ENCODE measurements at places on chromosomes 11 and 22.

DNA sequence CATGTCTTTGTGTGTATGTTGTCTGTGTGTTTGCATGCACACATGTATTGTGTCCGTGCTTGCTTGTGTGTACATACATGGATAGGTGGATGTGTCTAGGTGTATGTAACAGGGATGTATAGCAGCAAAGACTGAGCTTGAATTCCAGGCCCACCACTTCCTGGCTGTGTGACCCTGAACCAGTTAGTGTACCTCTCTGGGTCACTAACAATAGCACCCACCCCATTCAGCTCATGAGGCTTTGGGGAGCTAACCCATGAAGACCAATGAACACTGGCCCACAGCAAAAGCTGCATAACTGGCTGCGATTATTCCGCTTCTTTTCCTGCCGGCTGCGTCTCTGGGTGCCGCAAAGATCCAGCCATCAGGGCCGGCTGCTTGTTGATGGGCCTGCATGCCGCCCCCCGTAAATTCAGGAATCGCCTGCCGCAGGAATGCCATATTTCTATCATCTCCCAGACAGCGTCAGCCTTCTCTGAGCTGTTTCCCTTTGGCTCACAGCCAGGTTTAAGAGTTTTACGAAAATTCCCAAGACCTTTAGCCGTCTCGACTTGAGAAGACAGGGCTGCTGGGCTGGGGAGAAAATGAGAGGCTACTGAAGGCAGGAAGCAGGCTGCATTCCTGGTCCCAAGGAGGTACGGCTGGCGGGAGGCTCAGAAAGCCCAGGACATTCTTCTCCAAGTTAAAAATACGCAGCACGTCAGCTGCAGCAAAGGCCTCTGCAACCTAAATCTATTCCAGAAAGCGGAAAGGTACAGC, 224.6 kb downstream of the MN1 start:
- DNase-seq = no peak

GRCh38 chr11:76120513-76121101, 85.7 kb downstream of the WNT11 start:
- no peak for DNase-seq

DNA sequence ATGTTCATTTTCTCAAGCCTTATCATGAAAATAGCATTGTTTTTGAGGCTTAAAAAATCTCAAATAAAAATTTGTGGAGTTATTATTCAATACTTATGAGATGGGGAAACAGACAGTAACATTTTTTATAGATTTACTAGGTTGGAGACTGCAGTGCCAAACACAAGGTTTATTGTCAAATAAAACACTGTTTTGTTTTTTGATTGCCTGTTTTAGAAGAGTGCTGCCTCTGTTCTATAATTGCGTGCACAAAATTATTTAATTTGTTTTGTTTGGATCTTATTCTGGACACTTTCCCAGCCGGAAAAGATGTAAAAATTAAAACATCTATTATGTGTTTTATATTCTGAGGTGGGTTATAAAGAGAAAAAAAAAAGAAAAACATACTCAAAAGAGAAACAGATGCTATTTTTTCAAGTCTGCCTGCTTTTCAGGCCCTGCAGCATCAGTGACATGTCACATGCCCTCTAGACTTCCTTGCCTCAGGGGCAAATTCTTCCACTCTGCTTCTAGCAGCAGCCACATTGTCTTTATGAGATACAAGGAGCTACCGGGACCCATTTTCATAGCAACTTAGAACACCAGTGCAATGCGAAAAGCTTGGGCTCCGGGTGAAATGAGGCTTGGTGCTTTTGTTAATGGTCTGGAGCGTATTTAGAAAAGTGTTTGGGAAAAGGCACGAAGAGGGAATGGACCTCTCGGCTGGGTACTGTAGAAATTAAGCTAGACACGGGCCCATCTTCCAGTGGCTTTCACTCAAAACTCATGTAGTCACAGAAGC, 77.5 kb downstream of the EFCAB6 start:
- no peak for DNase-seq

DNA sequence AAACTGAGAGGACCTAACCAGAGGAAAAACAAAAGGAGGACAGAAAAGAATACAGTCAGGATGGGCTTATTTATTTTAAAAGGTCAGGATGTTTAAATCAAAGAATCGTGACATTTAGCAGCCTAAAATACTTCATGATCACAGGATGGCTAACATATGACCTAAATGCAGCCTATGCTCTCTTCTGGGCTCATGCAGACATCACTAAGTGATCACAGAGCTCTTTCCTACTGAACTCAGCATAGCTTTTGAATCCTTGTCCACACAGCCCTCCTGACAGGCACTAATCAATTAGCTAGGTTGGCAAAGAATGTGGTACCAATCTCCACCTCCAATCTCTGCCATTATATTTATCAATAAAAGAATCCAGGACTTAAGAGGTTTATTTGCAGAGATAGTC, 60.1 kb upstream of the PHF21A start:
- no peak for DNase-seq

- DNase-seq = no peak
Measured at GRCh38 chr22:35719212-35719875, 1.7 kb downstream of the APOL5 start.

DNA sequence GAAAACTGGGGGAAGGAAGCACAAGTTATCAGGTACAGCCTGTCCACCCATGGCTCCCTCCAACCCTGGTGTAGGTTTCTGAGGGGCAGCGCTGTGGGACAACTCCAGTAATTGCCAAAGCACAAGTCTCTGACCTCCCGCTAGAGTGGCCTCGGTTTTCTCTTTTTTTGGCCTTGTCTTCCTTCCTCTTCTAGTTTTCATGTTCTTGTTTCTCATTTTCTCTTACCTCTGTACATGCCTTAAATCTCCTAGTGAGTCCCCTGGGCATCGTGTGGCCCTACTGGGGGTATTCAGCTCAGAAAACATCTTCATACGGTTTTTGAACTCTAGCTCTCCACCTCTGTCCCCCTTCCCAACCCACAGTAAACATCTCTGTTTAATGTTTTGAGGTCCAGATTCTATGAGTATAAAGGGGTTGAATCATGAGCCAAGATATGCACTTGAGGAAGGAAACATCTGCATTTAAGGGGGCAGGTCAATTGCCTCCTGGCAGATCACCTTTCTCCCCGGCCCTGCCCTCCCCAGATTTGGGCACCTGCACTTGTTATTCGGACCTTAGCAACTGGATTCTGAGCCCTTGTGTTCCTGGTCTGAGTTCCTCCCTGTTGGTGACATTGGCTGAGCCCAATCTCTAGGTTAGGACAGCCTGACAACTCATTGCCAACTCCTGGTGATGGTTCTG, 8.4 kb upstream of the LMO2 start:
- DNase-seq = no peak

DNA sequence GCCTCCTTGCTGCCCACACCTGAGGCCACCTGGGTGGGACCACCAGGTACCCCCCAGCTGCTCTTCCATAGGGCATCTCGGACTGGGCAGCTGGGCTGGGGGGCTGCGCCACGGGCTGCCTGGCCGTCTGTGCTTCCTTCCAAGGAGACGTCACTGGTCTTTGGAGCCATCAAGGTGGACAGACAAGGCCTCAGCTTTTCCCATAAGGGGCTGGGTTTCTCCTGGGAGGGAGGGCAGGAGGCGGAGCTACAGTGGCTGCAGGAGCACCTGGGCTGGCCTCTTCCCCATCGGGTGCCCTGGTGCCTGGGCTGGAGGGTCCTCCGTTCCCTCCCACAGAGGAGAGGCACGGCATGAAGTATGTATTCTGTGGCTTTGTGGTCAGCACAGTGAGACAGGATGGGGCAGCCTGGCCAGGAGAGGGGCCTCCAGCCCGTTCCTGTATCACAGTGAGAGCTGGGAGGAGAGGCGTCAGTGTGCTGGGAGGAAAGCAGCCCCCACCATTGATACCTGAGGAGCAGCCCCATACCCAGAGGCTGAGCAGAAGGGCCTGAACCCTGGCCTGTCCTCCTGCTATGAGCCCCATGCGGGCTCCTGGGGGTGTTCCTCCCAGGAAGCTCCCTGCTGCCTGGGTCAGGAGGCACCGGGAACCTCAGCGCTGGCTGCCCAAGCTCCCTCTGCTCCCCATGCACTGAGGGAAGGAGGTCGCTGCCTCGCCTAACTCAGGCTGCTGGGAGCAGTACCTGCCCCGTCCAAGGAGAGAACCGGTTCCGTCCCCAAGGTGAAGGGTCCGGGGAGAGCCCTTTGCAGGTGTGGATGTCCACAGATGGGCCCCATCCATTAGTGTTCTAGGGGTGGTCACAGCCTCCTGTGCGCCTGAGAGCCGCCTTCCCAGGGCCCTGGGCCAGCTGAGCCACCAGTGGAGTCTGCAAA, 1075.0 kb downstream of the BRD1 start:
- no peak for DNase-seq

DNA sequence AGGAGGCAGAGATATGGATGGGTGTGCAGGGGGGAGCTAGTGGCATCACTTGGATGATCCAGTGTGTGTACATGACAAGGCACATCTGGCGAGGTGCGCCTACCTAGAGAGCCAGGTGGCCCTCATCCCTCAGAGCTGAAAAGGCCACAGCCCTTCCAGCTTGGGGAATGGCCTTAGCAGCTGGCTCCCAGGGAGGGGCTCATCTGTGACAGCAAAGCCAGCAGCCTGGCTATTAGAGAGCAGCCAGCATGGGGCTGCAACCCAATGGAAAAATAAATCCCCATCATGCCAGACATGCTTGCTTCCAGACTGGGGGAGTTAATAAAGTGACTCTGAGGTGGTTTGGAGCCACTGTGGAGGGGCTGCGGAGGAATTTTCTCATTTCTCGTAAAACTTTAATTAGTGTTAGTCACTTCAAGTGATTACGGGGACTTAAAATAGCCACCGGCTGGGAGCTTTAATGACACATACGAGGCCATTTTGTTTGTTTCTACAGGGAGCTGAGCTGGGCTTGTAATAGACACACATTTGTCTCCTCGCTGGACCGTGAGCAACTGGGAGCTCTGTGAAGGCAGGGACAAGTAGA, 111.2 kb upstream of the ALX4 start:
- no peak for DNase-seq

GRCh38 chr11:122341477-122341876, 225.5 kb upstream of the BLID start:
- DNase-seq = no peak

- no peak for DNase-seq
Measured at GRCh38 chr11:95795627-95796295, 5.5 kb downstream of the CEP57 start.

DNA sequence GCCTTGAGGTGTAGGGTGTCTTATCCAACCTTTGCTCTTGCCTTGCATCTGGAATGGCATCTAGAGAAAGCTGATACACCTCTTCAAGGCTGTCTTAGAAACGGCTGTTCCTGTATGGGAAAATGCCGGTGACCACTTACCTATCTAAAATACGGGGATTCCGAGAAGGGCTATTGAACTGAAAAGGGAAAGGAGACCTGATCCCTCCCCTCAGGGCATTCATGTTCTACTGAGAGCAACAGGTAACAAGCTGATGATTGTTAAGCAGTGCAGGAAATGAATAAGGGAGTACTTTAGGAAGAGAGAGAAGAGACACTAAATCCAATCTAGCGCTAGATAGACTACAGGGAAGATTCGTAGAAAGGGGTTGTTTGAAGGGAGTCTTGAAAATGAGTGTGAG, 1388.1 kb downstream of the FAM181B start:
- no peak for DNase-seq

- no peak for DNase-seq
Measured at GRCh38 chr11:70677232-70677916, 279.0 kb downstream of the CTTN start.

DNA sequence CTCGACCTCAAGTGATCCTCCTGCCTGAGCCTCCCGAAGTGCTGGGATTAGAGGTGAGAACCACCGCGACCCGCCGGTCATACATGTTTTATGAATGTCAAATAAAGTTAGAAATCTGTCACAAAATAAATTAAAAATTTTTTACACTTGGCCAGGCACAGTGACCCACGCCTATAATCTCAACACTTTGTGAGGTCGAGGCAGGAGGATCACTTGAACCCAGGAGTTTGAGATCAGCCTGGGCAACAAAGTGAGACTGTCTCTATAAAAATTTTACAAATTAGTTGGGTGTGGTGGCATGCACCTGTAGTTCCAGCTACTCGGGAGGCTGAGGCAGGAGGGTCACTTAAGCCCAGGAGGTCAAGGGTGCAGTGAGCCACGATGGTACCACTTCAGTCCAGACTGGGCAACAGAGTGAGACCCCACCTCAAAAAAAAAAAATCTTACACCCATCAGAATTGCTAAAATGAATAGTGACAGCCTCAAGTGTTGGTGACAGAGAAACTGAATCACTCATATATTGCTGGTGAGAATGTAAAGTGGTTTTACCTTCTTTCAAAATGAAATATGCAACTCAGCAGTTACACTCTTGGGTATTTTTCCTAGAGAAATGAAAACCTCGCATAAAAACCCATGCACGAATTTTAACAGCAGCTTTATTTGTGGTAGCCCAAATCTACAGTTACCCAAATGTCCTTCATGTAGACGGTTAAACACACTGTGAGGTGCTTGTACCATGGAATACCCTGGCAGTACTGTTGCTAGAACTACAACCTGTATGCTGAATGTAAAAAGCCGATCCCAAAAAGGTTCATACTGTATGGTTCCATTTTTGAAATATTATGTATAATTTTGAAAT, 55.4 kb downstream of the MED15 start:
- DNase-seq = no peak

DNA sequence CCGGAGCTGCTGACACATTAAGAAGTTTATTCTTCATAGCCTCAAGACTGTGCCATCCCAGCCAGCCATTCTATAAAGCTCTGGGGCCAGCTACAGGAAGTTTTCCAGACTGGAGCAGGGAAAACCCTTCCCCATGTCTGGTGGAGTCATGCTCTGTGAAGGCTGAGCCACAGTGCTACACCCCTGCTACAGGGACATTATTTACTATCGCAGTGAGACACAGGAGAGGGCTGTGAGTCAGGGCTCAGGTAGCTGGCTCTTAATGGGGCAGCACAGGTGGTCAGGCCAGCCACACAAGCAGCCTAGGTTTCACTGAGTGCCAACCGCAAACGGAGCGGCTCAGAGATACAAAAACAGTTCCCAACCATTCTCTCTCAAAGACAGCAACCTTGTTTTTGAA, 12.1 kb downstream of the HPS4 start:
- DNase-seq = no peak

DNA sequence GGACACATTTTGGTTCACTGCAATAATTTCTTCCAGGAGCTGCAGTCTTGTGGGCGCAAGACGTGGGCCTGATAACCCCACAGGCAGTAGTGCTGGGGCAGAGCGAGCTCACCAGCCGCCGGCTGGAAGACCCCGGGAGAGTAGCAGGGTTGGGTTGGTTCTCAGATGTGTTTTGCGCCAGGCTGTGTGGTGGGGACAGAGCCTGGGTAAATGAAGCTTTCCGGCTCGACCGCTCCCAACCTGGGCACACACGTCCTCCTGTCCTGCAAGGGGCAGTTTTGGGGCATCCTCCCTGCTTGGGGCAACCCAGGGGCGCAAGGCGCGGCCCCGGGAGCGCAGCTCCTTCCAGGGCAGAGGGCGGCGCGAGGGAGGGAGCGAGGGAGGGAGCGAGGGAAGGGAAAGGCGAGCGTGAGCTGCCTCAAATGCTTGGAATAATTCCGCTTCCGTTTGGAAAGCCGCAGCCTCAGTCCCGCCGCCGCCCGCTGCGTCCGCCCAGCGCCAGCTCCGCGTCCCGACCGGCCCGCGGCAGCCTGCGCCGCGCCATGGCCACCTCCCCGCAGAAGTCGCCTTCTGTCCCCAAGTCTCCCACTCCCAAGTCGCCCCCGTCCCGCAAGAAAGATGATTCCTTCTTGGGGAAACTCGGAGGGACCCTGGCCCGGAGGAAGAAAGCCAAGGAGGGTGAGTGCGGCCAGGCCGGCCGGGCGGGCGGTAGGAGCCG, at the start of gene PARVA:
Gene PARVA (plus strand): TSS at position 466 of the 718 bp plus-strand sequence. CDS start 77 bp downstream, at position 543.
- no peak for DNase-seq

All from CD4-positive, alpha-beta T cell treated with Interleukin-15 for 4 hours (primary cell).